CD4-positive, alpha-beta T cell treated with Interleukin-10 for 1 hour (primary cell): ENCODE measurements at places on chromosomes 6 and 20.

- DNase-seq, result no peak
Measured at GRCh38 chr6:118313208-118313607, 234.9 kb upstream of the PLN start.

GRCh38 chr6:165615636-165616035, 47.4 kb downstream of the PDE10A start:
- no peak for DNase-seq

DNA sequence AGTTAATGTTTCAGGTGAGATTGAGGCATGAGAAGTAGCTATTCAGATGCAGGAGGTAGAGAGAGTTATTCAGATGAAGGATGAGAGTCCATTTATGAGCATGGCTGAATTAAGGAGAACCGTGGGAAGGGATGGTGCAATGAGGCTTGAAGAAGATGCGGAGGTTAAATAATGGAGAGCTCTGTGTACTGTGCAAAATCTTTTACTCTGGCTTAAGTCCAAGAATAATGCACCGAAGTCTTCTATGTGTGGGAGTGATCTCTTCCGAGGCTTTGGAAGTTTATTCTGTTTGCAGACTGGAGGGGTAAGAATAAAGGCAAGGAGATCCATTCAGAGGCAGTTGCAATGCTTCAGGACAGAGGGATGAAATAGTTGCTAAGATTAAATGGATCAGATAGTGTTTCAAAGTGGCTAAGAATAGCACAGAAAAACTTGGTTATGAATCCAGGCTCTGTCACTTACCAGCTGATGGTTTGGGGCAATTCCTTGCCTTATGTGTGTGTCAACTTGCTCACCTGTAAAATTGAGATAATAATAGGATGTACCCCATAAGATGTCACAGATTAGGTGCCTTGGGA, 467.1 kb downstream of the HDGFL1 start:
- DNase-seq, result no peak

DNA sequence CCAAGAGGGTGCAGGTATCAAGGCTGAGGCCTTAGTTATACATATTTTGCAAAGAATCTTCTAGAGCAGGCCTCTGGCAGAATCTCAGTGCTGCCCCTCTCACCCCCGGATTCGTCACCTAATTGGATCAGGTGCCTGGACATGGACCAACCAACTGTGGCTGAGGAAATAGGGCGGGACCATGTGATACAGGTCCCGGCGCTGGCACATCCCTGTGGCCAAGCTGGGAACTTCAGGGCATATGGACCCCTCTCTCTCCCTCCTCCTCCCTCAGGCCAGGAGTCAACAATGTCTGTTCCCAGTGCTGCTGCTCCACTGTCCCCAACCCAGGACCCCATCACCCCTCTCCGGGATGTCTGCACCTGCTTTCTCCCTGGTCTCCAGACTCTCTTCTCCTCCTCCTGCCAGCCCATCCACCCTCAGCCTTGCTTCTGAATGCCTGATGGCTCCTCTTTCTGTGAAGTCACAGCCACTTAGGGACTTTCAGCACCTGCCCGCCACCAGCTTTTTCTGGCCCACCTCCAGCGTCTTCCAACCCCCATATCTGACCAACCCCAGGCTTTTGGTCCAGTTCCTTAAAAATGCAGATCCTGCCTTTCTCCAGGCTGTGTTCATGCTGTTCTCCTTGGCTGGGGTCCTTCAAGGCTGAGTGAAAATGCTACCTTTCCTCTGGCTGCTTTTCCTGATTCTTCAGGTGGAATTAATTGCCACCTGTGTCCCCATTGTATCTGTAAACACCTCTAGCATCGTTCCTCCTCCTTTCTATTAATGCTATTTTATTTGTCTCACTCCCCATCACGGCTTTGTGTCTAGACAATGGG, 19.0 kb upstream of the MLN start:
- DNase-seq, result no peak

- DNase-seq, result no peak
Measured at GRCh38 chr6:36980129-36980528, 5.9 kb downstream of the MTCH1 start.

DNA sequence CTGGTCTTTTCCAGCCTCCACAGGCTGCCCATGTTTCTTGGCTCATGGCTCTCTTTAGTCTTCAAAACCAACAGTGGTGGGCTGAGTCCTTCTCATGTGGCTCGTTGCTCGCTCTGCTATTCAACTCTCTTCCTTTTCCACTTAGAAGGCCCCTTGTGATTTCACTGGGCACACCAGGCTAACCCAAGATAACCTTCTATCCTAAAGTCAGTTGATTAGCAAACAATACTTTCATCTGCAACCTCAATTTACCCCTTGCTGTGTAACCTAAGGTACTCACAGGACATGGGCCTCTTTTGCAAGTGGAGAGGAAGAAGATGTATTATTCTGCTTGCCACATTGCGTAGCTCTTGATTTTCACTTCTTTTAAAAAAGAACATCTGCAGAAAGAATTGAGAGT, 79.6 kb downstream of the UTRN start:
- DNase-seq, result no peak

DNA sequence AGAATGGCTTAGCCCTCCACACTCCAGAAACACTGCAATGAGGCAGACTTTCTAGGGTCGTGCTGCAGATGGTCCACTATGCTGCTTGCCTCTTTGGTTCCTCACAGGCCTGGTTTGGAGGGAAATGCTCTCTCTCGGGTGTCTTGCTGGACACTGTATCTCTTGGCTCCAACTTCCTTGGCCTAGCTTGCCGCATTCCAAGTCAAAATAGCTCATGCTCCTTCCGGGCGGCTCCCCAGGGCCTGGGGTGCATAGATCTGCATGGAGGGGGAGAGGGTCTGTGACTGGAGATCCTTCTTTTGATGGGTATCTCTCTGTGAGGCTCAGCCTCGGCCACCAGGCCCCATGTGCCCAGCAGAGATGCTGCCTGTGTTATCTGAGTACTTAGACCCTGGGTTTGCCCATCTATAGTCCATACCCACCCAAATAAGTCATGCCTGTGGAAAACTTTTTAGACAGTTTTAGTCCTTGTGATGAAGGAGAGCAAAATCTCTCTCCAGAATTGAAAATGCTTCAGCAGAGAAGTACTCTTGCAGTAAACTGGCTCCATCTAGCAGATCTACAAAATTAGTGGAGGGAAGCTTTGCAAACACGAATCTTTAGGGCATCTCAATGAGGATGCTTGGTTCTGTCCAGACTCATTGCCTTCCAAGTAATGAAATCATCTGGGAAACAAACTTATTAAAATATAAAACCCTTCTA, 264.1 kb upstream of the RIN2 start:
- no peak for DNase-seq

DNA sequence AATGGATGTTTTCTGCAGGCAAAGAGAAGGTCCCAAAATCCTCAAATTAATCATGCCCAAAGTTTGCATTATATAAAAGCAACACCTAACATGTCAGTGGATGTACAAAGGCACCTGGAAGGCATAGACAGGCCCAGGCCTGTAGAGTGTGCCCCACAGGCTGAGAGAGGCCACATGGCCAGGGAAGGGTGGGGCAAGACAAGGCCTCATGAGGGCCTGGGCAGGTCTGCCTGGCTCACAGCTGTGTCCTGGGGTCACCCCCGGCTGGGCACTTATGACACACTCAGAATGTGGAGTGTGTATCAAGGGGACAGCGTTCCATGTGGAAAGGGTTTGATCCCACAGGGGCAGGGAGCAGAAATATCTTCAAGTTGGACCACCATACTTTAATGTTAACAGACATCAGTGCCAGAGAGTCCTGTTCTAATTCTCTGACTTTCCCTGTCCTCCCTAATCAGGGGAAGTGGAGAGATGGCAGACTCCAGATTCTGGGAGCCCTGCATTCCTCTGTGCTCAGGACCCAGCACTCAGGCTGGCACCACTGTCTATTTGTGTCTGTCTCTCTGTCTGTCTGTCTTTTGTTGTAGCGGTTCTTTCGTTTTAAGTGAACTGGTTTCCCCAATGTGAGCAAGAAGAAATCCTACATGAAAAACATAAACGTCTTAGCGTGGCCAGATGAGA, 178.3 kb upstream of the FOXA2 start:
- DNase-seq, result no peak

DNA sequence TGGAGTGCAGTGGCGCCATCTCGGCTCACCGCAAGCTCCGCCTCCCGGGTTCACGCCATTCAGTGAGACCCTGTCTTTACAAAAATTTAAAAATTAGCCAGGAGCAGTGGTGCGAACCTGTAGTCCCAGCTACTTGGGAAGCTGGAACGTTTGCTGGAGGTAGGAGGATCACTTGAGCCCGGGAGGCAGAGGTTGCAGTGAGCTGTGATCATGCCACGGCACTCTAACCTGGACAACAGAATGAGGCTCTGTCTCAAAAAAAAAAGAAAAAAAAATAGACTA, 5.7 kb upstream of the PARD6B start:
- DNase-seq, result no peak

DNA sequence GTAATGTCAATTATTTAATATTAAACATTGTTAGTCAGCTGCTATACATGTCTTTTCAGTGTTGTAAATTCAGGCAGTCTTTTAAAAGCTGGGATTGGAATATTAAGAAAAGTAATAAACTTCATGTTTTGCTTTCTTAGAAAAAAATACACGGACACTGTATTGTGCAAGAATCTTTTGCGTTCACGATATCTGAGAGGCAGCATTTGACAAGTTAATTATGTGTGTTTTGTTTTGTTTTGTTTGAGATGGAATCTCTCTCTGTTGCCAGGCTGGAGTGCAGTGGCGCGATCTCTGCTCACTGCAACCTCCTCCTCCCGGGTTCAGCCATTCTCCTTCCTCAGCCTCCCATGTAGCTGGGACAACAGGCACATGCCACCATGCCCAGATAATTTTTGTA, 1661.3 kb downstream of the HACE1 start:
- DNase-seq, result no peak
